ENCODE measurements at places on chromosomes 12 and 14.

GRCh38 chr12:131900397-131900796, 6.0 kb downstream of the ULK1 start:
- DNase-seq, result no peak

DNA sequence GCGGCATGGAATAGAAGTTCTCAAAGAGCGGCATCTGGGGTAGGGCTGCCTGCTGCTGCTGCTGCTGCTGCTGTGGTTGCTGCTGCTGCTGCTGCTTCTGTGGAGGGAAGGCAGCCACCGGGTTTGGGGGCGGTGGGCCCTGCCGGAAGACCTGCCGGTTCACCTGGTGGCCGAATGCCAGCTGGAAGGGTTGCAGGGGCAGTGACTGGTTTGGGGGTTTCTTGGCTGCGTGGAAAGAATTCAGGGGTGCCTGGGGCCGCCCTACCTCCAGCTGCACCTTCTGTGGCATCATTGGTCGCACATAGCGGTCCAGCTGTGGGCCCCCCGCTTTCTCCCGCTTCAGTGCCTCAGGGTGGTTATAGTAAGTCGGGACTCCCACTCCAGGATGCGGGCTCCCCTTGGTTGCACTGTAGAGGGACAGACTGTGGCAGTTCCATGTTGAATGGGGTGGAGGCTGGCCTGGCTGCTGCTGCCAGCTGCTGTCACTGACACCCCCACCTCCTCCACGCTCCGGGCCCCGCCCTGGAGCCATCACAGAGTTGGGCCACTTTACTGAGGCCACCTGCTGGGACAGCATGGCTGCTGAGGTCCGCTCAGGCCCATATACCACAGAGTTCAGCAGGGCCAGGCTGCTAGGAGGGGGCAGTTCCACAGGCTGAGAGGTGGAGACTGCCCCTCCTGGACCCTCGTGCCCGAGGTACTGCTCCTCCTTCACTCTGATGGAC, 25.2 kb upstream of the PNMA1 start:
- no peak for DNase-seq

- DNase-seq, result no peak
Observed at GRCh38 chr12:68119250-68119649, 40.3 kb downstream of the IFNG start.

- DNase-seq, result no peak
Observed at GRCh38 chr14:104086210-104086660, 735 bp downstream of the ASPG start.
